ENCODE measurements at places on chromosomes 4 and X.

DNA sequence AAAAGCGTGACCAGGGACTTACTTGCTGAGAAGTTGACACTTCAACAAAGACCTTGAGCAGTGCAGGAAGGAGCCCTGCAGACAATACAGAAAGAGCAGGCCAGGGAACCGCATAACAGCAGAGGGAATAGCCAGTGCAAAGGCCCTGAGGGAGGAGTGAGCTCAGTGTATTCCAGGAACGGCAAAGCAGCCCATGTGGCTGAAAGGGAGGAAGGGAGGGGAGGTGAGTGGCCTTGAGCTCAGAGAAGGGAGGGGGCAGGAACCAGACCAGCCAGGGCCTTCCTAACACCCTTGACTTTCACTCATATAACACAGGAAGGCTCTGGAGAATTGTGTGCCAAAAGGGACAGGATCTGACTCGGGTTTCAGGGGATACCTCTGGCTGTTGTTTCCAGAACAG lies 112.2 kb downstream of the BCOR start:
- no peak for DNase-seq

GRCh38 chr4:184292877-184293276 lies 75.2 kb upstream of the ENPP6 start:
- DNase-seq: no peak

DNA sequence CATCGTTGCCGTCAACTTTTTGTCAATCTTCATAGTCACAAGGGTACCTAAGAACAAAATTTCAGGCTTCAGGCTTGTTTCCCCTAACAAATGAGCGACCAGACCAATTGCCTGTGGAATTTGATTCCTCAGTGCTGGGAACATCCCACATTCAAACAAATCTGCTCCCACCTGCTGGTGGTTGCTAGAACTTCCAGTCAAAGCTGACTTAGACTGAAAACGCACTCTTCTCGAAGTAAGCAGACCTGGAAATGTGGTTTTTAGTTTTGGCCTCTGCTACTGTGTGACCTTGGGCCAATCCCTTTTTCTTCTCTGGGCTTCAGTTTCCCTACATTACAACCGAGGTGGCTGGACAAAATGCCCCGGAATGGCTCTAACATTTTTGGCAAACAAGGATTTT lies 1.8 kb upstream of the GABRQ start:
- no peak for DNase-seq

DNA sequence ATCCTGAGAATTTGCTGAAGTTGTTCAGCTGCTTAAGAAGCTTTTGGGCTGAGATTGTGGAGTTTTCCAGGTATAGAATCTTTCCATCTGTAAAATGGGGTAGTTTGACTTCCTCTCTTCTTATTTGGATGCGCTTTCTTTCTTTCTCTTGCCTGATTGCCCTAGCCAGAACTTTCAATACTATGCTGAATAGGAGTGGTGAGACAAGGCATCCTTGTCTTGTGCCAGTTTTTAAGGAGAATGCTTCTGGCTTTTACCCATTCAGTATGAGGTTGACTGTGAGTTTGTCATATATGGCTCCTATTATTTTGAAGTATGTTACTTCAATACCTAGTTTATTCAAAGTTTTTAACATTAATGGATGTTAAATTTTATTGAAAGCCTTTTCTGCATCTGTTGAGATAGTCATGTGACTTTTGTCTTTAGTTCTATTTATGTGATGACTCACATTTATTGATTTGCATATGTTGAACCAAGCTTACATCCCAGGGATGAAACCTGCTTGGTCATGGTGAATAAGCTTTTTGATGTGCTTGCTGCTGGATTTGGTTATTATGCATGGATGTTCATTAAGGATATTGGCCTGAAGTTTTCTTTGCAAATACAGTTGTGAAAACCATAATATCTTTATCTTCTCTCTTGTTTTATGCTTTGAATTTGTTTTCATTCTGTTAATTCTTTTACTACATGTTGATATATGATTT lies 573.8 kb upstream of the NDST4 start:
- no peak for DNase-seq

- no peak for DNase-seq
Measured at GRCh38 chr4:707929-708630, 2.4 kb downstream of the PCGF3 start.

- DNase-seq: no peak
Measured at GRCh38 chr4:76630741-76631140, 195.7 kb downstream of the SHROOM3 start.

DNA sequence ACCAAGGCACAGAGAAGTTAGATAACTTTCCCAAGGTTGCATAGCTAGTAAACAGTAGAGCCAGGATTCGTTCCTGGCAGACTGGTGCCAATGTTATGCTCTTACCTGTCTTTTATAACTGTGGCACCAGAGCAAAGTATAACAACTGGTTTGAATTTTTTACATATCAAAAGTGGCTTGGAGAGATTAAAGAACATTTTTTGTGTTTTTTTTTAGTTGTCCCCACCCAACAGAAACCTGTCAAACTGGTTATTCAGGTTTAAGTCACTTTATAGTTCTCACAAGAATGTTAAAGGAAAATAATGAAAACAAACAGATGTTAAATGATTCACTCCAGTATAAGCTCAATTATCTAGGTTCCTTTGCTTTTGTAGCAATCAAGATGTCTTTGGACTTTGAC lies 15.6 kb upstream of the FAM47E start:
- no peak for DNase-seq

DNA sequence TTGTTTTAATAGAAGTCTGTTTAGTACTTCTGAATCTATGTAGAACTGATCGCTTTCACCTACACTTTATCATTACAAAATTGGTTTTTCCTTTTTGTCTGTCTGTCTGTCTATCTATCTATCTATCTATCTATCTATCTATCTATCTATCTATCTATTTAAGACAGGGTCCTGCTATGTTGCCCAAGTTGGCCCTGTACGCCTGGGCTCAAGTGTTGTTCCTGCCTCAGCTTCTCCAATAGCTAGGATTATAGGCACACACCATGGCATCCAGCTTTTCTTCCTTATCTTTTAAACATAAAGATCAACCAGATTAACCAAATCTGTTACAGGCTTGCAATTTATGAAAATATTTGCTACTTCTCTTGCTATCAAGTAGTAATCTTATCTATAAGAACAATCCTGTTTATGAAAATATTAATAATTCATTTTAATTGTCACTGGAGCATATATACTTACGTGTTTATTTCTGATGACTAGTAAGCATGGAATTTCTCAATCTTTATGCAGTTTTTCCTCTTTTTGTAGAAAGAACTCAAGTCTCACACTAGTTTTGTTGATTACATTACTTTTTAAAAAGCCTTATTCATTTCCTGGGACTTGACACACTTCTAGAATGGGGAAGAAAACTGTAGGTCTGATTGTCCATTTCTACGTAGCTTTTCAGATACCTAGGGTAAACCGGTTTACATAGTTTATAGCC lies 24.5 kb downstream of the KIAA0232 start:
- no peak for DNase-seq

GRCh38 chrX:114619874-114620273 lies 36.0 kb downstream of the HTR2C start:
- DNase-seq: no peak

DNA sequence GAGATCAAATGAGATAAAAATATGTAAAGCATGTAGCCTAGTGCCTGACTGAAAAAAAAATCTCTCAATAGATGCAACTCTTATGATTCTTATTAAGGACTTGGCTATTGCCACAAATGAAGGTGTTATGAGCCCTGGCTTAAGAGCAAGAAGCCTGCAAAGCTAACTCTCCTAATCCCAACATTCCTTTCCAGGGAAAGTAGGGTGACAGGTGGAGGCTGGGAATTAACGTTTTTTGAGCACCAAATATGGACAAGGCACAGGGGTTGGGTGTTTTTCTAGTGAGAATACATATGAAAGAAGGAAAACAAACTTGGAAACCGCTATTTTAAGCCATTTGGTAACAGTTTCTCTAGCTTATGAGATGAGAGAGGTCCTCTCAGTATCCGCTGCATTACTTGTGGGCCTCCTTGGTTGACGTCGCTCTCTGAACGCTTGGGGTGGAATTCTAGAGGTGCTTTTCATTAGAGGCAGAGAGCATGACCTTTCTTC lies 2.4 kb downstream of the RHOH start:
- DNase-seq: no peak

DNA sequence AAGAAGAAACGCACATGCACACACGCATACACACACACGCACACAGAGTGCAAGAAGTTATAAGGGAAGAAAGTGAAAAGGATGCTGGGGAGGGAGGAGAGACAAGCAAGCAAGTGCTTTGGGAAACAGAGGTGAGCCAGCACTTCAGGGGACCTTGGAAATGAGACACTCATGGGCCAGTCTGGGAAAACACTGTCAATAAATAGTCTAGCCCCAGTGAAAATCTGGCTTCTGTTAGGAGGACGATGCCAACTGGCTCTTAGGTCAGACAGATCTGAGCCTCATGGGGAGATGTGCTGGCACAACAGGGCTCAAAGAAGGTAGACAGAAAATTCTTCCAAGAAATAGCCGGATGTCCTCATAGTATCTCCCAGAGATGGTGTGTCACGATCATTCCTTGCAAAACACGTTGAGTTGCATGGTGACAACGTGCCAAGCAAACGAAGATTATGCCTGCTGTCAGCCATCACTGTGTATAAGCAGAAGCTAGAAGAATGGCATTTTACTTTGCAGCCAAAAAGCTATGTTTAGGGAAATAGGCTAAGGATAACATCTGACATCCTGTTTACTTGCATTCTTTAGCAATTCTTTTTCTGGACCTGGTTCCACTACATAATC lies 557 bp upstream of the ARHGEF6 start:
- DNase-seq: no peak

DNA sequence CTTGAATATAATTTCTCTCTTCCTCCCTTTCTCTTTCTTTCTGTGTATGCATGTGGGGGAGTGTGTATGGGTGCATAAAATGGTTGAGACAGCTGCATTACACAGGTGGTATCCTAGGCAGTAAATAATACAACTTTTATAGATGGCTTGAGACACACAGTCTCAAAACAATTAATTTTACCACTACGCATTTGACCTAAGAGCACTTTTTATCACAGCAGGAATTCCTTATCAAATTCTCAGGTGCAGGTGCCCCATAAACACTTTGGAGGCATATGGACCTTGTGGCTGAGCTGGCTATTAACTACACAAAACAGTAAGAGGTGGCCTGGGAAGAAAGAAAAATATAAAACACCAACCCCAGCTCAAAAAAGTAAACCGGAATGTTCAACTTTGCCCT lies 91.3 kb downstream of the RASGEF1B start:
- no peak for DNase-seq

DNA sequence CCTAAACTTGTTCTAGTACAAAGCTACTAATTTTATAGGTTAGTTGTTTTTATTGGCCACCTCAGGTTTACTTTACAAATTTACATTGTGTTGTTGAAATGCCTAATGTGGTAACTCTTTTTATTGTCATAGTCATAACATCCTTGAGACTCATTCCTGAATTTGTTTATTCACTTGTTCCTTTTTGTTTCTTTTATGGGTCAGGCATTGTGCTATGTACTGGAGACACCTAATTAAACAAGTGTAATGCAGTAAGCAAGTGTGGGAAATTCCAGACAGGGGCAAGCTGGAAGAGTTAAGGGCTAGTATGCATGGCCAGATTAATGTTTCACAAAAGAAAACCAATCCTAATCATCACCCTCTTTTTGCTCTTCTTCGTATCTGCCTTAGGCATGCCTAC lies 30.5 kb upstream of the TTC29 start:
- DNase-seq: no peak

- peak; percentile 22 for DNase-seq
Measured at GRCh38 chr4:39118034-39118658, 56.1 kb downstream of the KLHL5 start.

DNA sequence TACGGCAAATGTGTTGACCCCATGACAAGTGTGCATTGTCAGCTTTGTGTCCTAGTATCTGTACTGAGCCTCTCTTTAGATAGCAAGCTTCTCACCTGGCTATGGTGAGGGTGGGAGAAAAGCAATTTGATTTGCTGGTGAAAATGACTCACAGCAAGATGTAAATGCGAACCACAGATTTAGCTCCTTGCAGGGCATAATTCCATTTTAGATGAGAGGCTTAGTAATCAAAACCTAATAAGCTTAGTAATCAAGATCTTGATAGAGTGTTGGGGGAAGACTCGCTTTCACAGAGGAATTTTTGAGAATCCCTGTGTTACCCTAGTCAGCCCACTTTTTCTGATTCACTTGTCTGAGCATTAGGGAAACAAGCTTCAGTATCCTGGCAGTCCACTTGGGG lies 7.7 kb upstream of the OCIAD2 start:
- no peak for DNase-seq

- no peak for DNase-seq
Measured at GRCh38 chr4:2472187-2472586, 3.3 kb downstream of the RNF4 start.

DNA sequence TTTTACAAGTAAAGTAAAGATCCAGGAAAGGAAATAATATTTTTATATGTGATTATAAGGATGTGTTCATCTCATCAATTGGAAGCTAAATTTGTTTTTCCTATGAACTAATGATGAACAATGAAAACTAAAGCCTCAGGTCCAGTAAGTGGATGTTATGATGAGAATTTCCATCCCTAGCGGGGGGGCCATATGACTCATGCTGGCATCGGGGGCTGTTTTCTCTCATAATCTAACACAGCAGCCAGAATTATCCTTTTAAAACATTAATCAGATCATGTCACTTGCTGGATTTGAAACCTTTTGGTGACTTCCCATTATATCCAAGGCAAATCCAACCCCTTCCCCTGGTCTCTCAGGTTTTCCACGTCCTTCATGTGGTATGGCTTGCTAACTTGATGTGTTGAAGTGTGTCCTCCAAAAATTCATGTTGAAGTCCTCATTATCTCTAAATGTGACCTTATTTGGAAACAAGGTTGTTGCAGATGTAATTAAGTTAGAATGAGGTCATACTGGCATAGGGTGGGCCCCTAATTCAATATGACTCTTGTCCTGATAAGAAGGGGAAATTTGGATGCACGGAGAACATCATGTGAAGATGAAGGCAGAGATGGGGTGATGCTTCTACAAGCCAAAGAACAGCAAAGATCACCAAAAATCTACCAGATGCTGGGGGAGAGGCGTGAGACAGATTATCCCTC lies 96.8 kb downstream of the AKAP4 start:
- no peak for DNase-seq

- no peak for DNase-seq
Measured at GRCh38 chr4:172721659-172722058, 447.0 kb upstream of the GALNT7 start.

DNA sequence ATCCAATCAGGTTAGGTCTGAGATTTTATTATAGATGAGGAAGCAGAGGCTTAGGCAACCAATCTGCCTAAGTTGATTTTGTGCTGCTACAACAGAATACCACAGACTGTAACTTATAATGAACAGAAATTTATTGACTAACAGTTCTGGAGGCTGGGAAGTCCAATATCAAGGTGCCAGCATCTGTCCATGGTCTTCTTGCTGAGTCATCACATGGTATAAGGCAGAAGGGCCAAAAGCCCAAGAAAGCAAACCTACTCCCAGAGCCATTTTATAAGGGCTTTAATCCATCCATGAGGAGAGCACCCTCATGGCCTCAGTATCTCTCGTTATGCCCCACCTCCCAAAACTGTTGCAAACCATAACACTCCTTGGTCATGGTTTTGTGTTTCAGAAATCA lies 55.8 kb downstream of the GPAT3 start:
- no peak for DNase-seq

Data from activated T-helper 2 cell treated with anti-CD3 and anti-CD28 coated beads, Interferon-gamma antibody, Interleukin-2, Interleukin-4, amounts not matched to agents 10 μg/mL and 5 μg/mL and 100 μg/mL, durations not matched to agents 14 hours and 24 hours and 36 hours (primary cell).